ENCODE measurements at places on chromosomes 11 and 22. TPM values are rescaled to one million over a fixed set of nuclear protein-coding genes. Genes with fewer than 3 reads are reported as not detected.
A peak's percentile ranks its signal among the peaks of the same experiment; 100 is the strongest.

The SCGB1C1 gene
- total RNA-seq, result not detected

The TEX12 gene
- not detected for total RNA-seq

GRCh38 chr11:132424433-132424832 is 1054.0 kb downstream of the NTM start:
- H3K4me1 ChIP-seq, result no peaks in the 10 kb centered on the region
- H3K27me3 ChIP-seq, result no peaks in the 10 kb centered on the region
- DNase-seq, result no peak
- no peak overlapping the region for H3K27ac ChIP-seq
- no peak overlapping the region for H3K4me3 ChIP-seq

DNA sequence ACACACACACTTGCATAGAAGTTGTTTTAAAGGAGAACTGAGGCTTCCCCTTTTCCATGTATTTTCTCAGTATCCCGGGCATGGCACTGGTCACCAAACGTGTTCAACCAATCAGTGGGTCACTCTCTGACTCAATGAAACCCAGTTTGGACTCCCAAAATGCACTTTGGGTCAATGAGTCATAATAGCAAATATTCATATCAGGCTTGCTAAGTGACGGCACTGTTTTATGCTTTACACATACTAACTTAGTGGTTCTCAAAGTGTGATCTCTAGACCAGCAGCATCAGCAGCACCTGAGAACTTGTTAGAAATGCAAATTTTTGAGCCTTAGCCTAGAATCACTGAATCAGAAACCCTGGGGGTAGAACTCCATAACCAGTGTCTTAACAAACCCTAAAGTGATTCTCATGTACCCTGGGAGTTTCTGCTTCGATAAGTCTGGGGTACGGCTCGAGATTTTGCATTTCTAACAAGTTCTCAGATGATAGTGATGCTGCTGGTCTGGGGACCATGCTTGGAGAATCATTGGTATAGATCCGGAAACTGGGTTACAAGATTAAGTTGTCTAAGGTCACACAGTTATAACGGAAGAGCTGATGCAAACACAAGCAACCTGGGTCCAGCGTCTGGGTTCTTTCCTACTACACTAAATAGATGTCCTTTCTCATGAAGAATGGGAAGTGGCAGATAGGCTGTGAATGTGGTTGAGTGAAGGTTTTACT is 35.6 kb downstream of the ETS1 start:
- H3K36me3 ChIP-seq, result no peaks in the 10 kb centered on the region
- peak overlapping the region; percentile 24 for H3K4me3 ChIP-seq
- peaks cover 57% of the 10 kb centered on the region for H3K4me1 ChIP-seq
- DNase-seq, result peak; percentile 72

DNA sequence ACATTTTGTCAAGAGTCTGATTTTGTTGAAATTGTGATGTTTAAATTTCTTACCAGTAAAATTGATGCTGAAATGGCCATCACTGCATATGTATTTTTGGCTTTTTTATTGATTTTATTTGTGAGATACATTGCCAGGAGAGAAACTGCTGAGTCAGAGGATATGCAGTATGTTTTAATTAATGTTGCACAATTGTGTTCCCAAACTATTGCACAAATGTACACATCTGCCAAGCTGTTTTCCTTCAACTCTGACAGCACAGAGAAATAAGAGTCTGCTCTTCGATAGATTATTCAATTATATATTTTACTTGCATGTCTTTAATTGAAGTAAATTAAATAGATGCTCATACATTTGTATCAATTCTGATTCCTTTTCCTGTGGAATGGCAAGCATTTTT is 640.2 kb upstream of the LUZP2 start:
- no peak overlapping the region for H3K4me3 ChIP-seq
- no peak for DNase-seq
- no peaks in the 10 kb centered on the region for H3K36me3 ChIP-seq

GRCh38 chr11:66857234-66857926 is 516 bp downstream of the LRFN4 start:
- H3K27me3 ChIP-seq, result no peaks in the 10 kb centered on the region
- H3K27ac ChIP-seq, result peak overlapping the region; percentile 77
- H3K4me1 ChIP-seq, result peaks cover 8% of the 10 kb centered on the region
- peak; percentile 63 for DNase-seq
